ENCODE measurements at places on chromosomes 16 and 17.

DNA sequence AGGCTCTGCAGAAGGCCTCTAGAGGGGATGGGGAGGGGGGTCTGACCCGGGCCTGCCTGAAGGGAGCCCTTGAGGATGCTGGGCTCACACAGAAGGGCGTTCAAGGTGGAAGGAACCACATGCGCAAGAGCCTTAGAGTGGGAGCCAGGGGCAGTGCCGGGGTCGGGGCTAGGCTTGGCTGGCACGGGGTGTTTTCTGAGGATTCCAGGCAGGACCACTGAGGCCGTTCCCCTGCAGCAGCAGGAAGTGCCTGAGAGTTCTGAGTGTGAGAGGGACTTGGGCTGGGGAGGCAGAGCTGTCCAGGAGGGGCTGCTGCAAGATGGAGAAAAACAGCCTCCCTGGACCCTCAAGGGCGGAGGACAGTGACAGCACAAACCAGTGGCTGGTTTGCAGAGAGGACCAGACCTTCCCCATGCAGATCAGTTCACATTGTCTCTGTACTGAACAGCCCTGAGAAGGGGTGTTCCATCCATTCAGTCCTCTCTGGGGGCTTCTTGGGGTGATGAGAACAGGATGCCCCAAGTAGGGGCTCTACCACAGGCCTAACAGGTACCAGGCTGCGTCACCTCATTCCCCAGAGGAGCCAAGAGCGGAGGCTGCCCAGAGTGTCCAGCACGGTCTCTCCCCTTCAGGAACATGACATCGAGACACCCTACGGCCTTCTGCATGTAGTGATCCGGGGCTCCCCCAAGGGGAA, 3.4 kb downstream of the NDRG4 start:
- no peak for DNase-seq

DNA sequence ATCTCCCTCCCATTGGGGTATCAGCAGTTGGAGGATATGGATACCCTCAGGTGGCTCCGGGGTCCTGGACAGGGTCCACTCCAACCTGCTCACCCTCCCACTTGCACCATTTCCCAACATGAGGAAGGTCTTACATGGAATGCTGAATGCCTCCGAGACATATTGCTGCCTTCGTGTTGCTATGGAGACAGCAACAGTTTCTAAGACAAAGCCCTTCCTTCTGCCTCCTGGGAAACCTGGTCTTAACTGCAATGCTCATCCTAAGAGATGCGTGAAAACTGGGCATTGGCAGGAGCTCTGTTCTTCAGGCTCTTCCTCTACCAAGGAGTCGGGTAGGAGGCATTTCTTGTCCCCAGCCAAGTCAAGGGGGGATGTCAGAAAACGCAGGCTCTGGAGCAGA, 45.2 kb downstream of the ST3GAL2 start:
- DNase-seq, result no peak

GRCh38 chr17:45013021-45013997, 38.1 kb downstream of the DCAKD start:
- DNase-seq, result no peak

DNA sequence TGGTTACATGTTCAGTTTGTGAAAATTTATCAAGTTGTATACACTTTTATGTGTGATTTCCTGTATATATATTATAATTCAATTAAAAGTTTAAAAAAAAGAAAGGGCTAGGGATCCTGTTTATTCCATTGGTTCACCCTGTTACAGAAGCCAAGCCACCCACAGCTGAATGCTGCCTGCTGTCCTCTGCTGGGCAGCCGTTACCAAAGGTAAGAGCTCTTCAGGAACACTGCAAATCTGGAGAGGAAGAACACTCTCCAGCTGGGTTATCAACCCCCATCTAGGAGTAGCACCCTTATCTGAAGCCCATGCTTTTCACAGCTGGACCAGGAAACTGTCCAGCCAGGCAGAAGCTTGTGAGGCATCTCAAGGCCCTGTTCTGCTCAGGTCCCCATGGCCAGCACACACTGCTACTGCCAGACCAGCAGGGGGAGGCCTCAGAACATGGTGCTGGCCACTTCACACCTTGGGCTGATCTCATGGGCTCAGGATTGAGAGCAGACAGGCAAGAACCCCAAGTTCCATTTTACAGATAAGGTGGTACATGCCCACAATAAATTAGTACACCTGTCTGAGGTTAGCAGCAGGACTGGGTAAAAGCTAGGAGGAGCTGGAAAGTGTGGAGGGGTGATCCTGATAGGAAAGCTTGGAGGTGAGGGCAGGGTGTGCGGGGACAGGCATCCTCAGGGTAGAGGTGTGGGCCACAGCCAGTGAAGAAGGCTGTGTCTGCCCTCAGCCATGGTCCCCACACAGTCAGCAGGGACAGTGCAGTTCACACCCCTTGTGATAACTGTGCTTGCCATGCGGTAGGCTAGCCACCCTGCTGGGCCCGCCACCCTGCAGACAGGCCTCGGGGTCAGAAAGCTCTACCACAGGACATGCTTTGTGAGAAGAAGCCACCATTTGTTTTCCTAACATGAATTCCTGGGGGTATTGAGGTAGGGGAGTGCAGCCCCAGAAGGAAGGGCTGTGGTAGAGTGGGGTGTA, 54.3 kb upstream of the SREBF1 start:
- peak; percentile 42 for DNase-seq

DNA sequence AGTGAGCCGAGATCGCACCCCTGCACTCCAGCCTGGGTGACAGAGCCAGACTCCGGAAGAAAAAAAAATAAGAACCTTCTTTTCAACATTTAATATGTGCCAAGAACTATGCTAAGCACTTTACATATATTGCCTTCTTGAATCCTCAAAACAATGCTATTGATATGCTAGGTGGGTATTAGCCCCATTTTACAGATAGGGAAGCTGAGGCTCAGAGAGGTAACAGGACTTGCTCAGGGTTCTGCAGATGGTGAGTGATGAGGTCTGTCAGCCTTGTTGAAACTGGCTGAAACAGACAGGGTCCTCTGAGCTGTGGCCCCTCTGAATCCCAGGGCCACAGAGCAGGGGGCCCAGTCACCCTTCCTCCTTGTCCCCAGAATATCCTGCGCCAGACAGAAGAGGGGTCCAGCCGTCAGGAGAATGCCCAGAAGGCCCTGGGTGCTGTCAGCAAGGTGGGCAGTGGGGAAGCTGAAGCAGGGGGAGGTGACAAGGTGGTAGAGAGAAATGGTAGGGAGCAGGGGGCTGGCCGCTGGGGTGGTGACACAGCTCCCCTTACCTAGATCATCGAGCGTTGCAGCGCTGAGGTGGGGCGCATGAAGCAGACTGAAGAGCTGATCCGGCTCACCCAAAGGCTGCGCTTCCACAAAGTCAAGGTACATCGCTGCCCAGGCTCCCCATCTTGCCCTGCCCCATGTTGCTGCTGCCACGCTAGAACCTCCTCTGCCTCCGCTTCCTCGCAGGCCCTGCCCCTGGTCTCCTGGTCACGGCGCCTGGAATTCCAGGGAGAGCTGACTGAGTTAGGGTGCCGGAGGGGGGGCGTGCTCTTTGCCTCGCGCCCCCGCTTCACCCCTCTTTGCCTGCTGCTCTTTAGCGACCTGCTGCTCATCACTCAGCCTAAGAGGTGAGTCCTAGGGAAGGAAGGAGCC, 8.2 kb downstream of the ARHGEF15 start:
- no peak for DNase-seq

- DNase-seq, result no peak
Measured at GRCh38 chr17:41773190-41773588, 13.3 kb downstream of the JUP start.

DNA sequence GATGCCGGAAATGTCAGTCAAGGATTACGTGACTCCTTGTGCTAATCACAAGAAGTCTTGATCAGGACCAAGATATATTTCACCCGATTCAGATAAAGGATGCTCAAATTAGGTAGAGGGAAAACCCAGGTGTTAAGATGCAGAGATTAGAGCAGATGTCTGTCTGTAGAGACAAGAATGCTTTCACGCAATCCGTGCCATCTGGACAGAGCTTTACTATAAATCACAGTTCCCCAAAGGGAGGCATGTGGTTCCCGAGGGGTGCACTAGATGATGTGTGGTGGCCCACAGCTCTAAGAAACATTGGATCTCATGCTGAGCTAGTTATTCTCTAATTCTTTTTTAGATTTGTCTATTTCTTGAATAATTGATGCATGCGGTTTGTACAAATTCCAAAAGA, 9.8 kb upstream of the MAP3K14 start:
- no peak for DNase-seq

- no peak for DNase-seq
Measured at GRCh38 chr17:16215965-16216316, 607 bp upstream of the NCOR1 start.

DNA sequence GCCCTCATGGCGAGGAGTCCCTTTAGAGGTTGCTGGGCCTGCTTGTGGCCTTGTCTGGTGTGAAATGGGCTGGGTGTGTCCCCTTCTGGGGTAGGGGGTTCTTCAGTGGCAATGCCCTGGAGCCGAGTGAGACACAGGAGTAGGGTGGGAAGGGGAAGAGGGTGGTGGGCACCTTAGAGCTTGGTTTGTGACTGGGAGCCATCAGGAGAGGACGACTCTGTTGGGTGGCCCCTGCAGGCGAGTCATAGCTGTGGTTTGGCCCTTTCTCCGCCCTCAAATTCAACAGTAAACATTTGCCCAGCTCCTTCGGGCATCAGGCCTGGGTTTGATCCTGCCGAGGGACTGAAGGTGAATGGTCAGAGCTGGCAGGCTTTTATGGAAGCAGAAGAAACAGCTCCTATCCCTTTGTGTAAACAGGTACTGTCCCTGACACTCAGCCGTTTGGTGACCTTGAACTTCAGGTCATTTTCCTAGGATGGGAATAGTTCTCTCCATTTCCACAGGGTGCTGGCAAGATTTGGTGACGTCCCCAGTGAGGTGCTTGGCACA, 2.9 kb downstream of the E4F1 start:
- DNase-seq, result no peak

DNA sequence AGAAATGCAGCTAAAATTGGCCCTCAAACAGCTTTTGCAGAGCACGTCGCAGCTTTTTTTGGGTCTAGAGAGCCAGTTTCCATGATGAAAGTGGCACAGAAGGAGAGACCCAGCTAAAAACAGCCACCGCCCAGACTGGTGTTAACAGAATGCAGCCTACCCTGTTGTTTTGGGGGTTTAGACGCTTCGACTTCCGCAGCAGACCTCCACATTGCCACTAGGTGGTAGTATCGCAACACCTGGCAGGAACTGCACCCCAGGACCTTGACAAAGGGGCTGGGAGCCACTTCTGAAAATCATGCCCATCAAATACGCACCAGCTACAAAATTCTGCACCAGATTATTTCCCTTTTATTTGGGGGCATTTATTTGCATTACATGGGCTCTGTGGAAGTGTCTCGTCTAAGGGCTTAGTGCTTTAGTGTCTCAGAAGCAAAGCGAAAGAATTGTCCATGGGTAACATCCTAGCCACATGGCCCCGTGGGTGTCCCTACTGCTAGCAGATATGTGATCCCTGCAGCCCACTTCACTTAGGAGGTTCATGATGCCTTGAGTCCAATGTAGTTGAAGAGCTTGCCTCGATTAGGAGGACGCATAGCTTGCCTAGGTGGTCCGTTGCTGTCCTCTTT, 167.1 kb downstream of the HAPSTR1 start:
- DNase-seq, result peak; percentile 8

- DNase-seq, result no peak
Measured at GRCh38 chr17:41340934-41341861, 9.4 kb downstream of the KRT33A start.

GRCh38 chr16:81318711-81319110, 3.9 kb downstream of the GAN start:
- DNase-seq, result no peak

- DNase-seq, result no peak
Measured at GRCh38 chr17:57044976-57045867, 39.8 kb upstream of the AKAP1 start.

DNA sequence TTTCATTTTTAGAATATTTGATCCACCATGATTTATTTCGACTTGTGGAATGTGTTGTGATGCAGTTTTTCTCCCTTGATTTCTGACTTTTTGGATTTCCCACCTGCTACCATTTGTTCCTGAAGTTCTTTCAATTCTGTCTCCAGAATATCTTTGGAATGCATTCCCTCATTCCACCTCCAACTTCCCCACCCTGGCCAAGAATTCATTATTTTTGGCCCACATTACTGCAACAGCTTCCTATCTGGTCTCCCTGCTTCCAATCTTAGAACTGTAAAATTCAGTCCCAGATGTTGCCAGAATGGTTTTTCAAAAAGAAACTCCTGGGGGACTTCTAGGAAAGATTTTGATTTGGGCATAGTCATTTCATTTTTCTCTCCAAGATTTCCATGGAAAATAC, 182.3 kb upstream of the HS3ST4 start:
- DNase-seq, result no peak

GRCh38 chr17:55314061-55314783, 49.5 kb downstream of the HLF start:
- DNase-seq, result no peak

DNA sequence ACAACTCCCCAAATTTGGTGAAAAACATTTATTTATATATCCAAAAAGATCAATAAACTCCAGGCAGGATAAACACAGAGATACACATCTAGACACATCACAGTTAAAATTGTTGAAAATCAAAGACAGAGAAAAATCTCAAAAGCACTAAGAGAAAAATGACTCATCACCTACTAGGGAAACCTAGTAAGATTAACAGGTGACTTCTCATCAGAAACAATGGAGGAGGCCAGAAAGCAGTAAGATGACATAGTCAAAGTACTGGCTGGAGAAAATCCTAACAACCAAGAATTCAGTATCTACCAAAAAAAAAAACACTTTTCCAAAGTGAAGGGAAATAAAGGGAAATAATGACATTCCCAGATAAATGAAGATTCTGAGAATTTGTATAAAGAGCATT, 33.8 kb downstream of the ULK2 start:
- no peak for DNase-seq

DNA sequence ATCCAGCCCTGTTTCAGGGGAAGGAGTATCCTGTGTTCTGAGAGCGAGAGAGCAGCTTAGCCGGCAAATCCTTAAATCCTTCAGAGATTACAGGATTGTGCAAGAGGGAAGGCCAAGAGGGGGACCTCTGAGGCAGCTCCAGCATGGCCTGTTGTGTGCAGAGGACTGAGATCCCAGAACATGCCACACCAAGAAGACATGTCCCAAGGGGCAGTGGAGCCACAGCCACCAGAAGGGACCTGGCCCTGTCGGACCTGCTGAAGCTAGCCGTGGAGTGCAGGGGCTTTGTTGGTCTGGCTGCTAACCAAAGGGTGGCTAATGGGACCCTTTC, 1.6 kb upstream of the MRC2 start:
- no peak for DNase-seq

DNA sequence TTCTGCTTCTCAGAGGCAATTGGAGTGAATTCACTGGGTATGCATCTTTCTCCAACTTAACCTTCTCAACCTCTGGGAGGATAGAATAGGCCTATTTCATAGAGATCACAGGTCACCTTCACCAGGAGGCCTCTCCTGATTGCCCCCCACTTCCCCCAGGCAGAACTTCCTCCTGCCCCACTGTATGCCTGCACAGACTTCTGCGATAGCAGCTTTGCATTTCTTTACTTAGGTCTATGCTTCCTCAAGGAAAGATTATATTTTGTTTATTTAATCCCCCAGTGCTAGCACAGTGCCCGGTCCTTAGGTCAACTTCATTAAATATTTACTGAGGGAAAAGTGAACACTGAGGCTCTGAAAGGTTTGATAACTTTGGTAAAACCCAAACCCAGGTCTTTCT, 19.9 kb downstream of the MYO18A start:
- DNase-seq, result no peak

- no peak for DNase-seq
Measured at GRCh38 chr16:57803134-57803990, 1.1 kb upstream of the KIFC3 start.

GRCh38 chr17:82593590-82594087, 54.6 kb downstream of the WDR45B start:
- no peak for DNase-seq

GRCh38 chr16:61879306-61879705, 156.9 kb downstream of the CDH8 start:
- DNase-seq, result no peak

Measured in SW 1271 (cell line).